ENCODE measurements at places on chromosomes 7 and 10.

DNA sequence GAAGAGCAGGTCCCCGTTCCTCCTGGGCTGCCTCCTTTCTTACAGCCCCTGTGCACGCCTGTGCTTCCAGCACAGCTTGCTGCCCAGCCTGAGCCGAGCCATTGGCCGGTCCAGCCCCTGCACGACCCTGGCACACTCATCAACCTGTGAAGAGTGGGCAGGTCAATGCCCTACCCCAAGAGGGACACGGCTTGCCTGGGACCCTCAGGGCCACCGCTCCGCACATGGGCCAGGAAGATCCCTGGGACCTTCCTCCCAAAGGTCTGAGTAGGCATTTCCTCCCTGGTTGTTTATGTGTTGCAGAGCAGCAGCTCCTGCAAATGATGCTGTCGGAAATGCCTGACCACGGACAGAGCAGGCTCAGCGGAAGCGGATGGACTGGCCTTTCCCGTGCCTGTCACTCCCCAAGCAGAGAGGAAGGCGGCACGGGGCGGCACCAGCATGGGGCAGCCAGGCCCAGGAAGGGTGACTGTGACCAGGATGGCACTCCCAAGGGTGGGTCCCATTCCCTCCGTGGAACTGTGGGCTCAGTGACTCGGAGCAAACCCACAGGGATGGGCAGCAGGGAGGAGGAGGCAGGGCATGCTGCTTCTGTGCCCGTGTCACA is 252.5 kb downstream of the TNS3 start:
- peak; percentile 34 for DNase-seq

DNA sequence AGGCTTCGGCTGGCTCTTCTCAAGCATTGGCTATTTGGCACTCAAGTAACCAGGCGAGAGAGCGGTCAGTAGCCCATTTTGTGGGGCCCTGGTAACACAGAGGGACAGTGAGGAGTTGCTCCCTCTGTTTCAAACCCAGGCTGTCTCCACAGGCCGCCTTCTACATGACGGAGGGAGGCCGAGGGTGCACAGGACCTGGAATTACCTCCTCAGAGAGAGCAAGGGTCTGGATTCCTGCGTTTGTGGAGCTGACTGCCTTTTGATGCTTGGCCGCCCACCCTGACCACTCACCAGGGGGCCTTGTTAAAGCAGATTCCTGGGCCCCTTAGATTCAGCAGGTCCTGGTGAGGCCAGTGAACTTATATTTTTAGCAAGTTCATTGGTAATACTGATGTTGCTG is 12.3 kb downstream of the UPP1 start:
- DNase-seq: no peak

DNA sequence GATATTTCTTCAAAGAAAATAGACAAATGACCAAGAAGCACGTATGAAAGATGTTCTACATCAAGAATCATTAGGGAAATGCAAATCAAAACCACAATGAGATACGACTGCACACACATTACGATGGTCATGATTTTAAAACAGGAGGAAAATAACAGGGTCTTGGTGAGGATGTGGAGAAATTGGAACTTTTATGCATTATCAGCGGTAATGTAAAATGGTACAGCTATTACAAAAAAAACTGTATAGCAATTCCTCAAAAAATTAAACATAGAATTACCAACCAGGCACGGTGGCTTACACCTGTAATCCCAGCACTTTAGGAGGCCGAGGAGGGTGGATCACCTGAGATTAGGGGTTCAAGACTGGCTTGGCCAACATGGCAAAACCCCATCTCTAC is 178.8 kb upstream of the NEBL start:
- DNase-seq: no peak

DNA sequence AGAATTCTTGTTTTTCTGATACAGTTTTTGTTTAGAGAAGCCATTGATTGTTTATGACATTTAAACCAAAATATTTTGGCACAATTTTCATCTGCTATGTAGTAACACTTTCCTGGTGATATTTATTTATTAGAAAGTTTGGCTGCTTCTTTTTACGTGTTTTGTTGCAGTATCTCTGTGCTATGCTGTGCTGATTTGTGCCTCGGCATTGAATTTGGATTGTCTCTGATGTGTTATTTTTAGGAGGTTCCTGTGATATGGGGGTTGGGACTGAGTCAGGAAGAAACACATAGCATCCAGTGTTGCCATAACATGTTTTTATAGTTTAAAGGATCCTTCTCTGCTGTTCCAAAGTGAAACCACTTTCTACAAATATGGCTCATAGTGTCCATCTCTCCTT is 1197.7 kb upstream of the LRRN3 start:
- DNase-seq: no peak

DNA sequence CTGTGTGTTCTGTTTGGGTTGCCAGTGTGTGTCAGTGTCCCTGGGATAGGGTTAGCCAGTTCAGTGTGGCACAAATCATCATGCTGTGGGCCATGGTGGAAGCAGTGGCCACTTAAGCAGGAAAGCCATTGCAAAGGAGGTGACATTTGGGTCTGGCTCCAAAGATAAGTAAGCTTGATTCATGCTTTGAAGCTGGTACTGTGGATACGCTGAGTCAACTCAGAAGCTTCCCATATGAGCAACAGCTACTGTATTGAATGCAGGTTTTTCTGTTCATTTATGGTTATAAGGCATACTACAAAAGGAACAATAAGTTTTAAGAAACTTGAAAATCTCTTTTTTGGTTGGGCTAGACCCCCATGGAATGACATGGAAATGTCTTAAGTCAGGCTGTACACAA is 143.1 kb downstream of the BMPER start:
- DNase-seq: no peak

DNA sequence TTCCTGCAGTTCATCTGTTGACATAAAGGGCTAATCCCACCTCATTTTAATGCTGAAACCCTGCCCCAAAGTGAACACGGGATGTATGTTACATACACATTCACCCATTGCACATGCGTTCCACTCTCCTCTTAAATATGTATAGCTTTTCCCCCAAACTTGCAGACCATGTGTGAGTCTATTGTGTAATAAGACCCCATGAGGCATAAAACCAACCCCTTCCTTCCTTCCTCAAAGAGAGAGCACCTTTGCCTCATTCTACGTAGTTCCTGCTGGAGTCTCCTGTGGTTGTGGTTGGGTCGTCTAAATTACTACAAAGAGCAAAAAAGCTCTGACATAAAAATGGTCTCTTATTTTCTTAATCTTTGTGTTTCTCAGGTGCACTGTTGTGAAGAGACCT is 345.7 kb upstream of the KLF6 start:
- no peak for DNase-seq

DNA sequence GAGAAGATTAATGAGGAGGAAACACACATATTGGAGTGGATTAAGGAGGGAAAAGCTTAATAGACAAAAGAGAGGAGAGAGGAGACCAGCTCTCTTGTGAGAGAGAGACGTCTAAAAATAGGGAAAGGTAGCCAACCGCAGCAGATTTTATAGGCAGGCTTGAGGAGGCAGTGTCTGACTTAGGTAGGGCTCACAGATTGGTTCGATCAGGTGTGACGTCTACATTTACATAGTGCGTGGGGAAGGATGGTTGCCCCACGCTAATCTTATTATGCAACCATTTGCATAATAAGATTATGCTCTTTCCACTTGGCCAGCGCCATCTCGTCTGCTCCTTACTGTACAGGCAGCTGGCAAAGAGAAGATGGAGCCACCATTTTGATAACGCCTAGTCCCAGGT is 122.0 kb downstream of the MARCHF5 start:
- DNase-seq: no peak
